ENCODE measurements at places on chromosomes 11 and 22.

- DNase-seq, result no peak
These were observed 10.3 kb downstream of the SYT13 start for GRCh38 chr11:45275828-45276227.

DNA sequence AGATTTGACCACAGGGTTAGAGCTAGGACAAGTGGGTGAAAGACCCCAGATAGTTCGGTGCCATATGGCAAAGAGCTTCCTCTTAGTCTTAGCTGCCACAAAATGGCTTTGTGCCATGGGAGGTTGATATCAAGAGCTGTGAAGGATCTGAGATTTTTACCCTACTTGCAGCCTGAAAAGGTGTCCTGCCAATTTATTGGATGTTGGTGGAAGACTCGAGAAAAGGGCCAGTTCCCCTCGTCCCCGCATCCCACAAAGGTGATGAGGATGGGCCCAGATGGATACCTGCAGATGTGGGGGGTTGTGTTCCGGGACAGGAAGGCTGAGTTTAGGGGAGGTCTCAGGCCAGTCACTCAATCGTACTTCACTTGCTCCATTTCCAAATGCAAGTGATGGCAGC lies 27.2 kb downstream of the YDJC start:
- no peak for DNase-seq

GRCh38 chr11:126702165-126702720 lies 298.3 kb downstream of the KIRREL3 start:
- no peak for DNase-seq

- DNase-seq, result peak; percentile 85
These were observed 25.6 kb downstream of the MMP13 start for GRCh38 chr11:102929972-102930371.

- DNase-seq, result no peak
These were observed 154.6 kb downstream of the GRIK4 start for GRCh38 chr11:120666121-120666639.

- no peak for DNase-seq
These were observed 47.0 kb downstream of the RCN1 start for GRCh38 chr11:32137869-32138268.

DNA sequence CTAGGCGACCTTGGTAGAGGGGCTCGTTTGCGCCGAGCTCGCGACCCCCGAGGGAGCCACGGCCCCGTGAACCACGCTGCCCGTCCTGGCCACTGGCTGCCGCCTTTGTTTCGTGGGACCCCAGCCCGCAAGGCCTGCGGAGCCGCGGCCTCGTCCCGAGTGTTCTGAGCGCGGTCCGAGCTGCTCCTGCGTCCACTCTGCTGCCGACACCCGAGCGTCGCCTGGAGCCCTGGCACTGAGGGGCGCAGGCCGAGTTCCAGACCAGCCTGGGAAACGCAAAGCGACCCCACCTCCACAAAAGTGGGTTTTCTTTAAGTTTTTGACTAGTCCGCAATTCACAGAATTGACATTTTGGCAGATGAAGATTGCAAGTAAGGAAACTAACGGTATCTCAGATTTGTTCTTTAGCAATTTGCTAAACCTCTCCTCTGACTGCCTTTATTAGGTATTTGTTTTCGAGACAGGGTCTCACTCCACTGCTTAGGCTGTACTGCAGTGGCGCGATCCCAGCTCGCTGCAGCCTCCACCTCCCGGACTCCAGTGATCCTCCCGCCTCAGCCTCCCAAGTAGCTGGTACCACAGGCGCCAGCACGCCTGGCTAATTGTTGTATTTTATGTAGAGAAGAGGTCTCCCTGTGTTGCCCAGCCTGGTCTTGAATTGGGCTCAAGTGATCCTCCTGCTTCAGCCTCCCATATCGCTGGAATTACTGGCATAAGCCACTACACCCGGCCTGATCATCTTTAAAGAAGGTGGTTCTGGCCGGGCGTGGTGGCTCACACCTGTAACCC lies 879 bp upstream of the RNH1 start:
- no peak for DNase-seq

- DNase-seq, result no peak
These were observed 4.3 kb downstream of the TNFRSF13C start for GRCh38 chr22:41922328-41922727.

DNA sequence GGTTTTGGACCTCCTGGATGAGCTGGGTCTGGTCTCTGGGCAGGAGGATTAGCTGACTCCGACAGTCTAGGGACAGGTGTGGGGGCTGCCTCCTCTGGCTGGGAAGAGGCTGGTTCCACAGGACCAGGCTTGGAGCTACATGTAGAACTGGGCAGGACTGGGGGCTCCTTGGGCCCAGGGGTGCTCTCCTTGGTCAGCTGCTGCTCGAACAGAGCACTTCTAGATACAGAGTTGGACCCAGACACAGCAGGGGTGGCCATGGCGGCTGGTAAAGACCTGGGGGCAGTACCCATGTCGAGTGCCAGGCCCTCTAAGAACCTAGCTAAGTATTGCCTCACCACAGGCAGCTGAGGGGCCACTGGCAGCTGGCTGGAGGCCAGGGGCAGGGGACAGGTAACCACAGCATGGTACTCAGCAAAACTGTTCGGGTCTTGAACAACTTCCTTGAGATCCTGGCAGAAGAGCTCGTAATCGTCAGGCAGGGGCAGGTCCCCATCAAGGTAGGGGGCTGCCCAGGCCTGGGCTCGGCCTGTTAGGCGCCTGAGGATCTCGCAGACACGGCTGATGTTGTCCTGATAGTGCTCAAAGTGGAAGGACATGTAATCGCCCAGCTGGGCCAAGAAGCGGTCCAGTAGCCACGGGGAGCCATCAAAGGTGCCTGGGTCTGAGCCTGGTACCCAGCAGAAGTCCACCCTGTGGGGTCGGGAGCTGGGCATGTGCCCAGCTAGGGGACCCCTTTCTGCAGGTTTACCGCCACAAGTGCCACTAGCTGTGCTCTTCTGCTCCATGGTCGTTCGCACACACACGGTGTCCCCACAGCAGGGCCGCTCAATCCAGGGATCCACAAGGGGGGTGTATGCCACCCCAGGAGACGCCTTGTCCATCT lies 3.1 kb downstream of the GNB1L start:
- DNase-seq, result no peak

DNA sequence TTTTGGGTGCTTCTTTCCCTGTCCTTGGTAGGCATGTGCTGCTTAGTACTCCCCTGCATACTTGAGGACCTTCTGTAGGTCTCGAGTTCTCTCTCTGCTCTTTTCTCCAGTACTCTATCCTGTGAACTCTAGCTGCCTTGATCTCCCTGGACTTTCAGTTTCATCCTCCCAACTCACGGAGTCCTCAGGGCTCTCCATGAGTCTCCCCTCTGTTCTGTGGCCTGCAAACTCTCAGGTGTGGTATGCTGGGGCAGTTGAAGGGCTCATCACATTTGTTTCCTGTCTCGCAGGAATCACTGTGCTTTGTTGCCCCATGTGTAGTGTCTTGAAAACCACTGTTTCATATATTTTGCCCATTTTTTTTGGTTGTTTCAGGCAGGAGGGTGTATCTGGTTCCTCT lies 3.3 kb upstream of the PACS1 start:
- no peak for DNase-seq

- no peak for DNase-seq
These were observed 10.2 kb downstream of the PAMR1 start for GRCh38 chr11:35515224-35515623.

GRCh38 chr11:4086575-4087353 lies 7.8 kb upstream of the RRM1 start:
- no peak for DNase-seq

GRCh38 chr11:57307666-57308270 lies 17.0 kb downstream of the TNKS1BP1 start:
- no peak for DNase-seq

DNA sequence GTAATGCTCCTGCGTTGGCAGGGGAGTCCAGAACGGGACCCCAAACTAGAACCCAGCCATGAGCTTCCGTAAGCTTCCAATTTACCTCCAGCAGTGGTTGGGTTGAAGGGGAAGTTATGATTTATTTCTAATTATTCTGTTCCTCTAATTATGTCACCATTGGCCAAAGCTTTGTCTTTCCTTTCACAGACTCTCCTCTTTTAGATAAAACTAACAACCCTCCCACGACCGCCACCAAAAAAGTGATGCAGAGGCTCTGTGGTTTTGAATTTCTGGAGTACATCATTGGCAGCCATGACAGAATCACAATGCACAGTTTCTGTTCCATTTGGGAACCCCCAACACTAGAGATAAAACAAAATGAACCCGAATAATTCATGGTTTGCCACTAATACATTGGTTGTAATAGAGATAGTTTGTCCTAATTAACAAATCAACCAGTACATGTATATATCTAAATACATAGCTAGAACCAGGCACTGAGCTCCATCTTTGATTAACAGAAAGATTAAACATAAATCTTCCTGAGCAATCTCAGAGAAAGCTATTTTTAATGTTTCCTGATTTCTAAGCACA lies 64.3 kb downstream of the ETS1 start:
- no peak for DNase-seq

DNA sequence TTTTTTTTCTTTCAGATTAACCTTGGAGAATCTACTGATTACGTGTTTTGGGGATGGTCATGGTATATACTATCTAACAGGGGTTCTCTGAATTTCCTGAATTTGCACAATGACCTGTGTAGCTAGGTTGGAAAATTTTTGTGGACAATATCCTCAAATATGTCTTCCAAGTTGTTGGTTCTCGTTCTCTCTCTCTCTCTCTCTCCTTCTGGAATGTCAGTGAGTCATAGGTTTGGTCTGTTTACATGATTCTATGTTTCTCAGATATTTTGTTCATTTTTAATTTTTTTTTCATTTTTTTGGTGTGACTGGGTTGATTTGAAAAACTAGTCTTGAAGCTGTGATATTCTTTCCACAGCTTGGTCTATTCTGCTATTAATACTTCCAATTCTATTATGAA lies 604.0 kb upstream of the ANO3 start:
- no peak for DNase-seq

GRCh38 chr22:20109411-20110358 lies 6.2 kb upstream of the RANBP1 start:
- DNase-seq, result no peak

DNA sequence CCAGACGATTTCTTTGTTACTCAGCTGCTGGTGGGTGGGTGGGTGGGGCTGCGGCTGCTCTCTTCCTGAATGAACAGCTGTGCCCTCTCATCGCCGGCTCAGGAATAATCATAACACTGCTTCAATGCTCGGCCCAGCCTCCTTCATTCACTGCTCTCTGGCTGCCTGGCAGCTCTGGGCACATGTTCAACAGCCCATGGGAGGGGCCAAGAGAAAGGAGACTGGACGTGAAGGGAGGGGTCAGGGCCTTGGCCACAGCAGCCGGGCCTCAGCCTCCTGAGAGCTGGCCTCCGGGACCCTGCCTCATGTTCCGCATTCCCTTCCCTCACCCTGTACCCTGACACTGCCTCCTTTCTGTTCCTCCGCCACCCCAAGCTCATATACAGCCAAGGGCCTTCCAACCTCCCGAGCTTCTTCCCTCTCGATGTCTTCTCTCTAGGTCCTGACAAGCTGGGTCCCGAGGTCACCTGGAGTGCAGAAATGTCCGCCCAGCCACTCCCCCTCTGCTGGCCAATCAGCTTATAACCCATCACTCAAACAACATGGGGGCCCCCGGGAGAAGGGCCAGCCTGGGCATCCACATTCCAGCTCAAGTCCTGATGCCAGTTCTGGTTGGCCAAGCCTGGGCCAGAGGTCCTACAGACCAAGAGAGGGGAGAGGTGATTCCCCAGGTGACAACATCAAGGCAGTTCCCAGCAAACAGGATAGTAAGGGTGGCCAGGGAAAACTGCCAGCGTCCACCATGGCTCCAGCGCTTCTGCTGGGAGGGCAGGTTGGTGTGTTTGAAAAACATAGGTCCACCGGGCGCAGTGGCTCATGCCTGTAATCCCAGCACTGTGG lies 3.2 kb upstream of the CSDC2 start:
- DNase-seq, result no peak

DNA sequence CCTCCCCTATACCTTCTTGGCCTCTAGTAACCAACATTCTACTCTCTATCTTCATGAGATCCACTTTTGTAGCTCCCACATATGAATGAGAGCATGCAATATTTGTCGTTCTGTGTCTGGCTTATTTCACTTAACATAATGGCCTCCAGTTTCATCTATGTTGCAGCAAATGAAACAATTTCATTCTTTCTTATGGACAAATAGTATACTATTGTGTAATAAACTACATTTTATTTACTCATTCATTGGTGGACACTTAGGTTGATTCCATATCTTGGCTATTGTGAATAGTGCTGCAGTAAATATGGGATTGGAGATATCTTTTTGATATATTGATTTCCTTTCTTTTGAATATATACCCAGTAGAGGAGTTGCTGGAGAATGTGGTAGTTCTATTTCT lies 151.1 kb downstream of the JRKL start:
- DNase-seq, result no peak
